ENCODE measurements at places on chromosomes 7 and 10.

GRCh38 chr10:124626759-124627380 lies 117.3 kb downstream of the FAM53B start:
- peak; percentile 47 for DNase-seq

DNA sequence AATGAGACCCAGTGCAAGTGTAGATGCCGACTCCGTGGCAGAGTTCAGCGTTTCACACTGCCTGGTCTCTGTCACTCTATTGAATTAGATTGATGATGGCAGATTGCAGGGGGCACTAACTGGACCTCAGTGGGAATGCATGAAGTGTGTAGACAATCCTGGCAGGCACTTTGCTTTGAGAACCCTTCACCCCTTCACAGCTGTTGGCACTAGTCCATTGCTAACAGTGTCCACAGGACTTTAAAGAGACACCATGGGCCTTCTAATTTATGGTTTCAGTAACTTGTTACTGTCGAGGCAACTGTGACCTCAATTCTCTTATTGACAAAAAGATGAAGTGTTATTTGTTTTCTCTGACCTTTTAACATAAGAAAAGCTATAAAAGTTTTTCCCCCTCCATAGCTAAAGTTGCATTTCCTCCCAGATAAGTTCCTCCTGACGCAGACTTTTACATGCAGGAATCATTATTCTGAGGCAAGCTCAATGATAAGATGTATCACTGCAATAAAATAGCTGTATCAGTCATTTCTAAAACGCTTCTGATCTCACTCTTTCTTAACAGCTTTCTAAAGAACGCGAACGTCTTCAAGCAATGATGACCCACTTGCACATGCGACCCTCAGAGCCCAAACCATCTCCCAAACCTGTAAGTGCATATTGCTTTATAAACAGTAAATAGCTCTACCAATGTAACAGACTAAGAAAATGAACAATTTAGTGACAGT lies 238.9 kb downstream of the FOXP2 start:
- DNase-seq = no peak

- no peak for DNase-seq
Measured at GRCh38 chr7:150311711-150312110, 11.4 kb upstream of the LRRC61 start.

DNA sequence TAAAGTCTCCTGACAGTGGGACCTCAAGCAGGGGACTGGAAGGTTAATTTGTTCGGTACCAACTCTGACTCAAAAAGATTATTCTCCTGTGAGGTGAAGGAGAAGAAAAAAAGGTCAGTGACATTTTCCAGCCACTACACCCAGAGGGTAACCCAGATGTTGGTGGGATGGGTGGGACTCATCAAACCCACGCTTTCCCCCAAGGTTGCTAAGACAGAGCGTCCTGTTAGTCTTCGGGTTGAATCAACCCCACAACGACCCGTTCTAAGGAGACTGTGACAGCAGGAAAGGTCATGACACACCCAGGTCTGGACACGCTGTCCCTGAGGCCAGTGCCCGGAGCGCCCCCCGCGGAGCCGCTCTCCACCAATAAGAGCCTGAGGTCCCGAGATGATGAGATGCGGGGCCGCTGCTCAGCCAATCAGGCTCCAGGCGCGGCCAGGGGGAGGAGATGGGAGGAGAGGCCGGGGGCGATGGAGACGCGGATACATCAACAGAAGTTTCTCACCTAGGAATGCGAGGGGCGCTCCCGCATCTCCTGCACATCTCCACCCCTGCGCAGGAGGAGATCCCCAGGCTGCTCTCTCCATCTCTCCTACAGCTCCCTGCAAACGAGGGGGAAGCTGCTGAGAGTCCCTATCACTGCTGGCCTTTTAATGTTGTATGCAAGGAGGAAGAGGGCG lies at the start of gene WNT16:
WNT16 (plus strand) TSS at position 493 of the 683 bp plus-strand sequence. CDS start 293 bp downstream, outside the sequence.
- DNase-seq = no peak

DNA sequence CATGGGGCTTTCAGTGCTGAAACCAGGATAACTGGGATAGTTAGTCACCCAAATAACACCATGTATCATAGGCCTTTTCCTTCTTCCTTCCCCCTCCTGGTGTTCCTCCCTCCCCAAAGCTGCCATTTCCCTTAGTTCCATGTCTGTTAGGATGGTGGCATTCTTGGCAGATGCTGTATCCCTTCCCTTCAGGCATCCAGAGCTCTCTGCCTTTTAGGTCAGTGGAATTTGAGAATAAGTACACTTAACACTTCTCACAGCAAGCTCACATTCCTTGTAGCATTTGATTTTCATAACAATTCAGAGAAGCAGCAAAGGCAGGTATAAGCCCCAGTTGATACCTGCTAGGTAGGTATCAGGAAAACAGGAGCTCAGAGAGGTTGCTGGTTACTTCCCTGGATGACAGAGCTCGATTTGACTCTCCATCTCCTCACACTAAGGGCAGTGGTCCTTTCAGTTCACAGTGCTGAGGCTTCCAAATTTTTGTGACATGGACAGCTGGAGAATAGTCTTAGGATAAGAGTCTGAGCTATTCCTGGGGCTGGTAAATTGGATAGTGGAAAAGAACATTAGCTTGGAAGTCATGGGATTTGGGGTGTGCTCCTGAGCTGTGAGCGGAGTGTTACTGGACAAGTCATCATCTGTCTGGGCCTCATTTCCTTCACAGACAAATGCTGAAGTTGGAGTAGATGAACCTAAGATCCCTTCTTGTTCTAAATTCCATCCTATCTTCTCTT lies 108.7 kb upstream of the RHOBTB1 start:
- no peak for DNase-seq

GRCh38 chr7:55120501-55121198 lies 101.8 kb downstream of the EGFR start:
- no peak for DNase-seq

DNA sequence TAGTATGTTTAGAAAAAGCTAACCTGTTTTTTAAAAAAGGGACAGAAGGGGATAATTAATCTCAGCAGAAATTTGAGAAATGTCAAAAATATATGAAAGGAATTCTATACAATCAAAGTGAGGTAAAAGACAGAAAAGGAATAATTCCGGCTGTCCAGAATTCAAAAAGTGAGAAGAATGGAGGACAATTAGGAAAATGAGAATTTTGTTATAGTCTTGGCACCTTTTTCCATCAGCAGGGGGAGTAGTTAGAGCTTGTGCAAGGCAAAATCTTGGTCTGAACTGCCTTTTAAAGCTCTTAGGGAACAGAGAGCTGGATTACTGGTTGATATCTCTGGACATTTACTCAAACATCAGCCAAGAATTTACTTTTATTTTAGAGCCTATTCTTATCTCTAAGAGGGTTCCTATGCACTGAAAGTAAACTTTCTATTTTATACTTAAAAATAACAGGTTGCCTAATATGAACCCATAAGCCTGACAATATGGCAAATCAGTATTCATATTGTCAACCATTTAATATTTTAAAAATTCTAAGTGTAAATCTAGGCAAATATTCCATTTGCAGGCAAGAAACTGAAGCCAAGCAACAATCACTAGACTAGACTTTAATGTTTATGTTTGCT lies 185.6 kb downstream of the ANK3 start:
- no peak for DNase-seq

DNA sequence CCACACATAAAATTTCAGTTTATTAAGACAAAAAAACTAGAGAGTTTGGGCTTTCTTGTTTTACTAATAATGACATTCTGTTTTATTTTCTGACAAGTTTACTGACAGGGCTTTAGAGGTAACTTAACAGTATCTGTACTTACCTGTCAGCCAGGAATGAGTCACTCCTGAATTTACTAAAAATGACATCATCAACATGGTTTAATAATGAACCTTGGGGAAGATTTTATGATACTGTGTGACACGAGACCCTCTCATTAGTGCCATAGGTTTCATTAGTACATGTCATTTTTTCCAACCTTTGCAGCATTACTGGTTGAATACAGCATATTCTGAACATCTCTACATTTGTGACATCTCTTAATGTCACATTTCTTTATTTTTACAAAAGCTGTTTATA lies 131.1 kb downstream of the KCND2 start:
- DNase-seq = no peak

DNA sequence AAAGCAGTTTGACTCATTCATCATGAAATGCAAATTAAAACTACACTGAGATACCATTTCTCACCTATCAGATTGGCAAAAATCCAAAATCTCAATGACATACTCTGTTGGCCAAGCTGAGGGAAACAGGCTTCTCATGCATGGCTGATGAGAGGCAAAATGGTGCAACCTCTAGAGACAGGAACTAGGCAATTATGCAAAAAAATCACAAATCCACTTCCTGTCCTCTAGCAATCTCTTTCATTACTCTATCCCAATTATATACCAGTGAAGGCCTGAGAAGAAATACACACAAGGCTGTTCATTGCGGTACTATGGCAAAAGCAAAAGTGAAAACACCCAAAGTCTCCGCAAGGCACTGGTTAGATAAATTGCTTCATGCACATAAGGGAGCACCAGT lies 25.9 kb upstream of the PTPRN2 start:
- no peak for DNase-seq

DNA sequence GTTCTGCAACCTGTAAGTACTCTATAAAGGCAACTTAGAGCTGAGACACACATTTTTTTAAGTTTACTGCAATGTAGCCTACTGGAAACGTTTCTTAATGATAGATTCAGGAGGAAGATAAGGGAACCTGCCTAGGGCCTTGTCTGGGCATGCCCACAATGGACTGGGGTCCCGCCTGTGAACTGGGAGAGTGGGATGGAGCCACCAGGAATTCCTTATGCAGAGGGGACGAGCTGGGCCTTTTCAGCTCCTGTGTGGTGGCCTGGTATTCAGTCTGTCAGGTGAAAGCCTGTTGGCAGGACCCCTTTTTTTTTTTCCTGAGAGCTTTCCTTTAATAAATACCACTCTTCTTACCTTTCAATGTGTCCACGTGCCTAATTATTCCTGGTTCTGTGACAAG lies 384.4 kb upstream of the ZWINT start:
- DNase-seq = no peak

- DNase-seq = no peak
Measured at GRCh38 chr7:105011141-105011830, 2.7 kb upstream of the KMT2E start.
